ENCODE measurements at places on chromosomes 2 and 18. TPM values are rescaled to one million over a fixed set of nuclear protein-coding genes. Genes with fewer than 3 reads are reported as not detected.
A peak's percentile ranks its signal among the peaks of the same experiment; 100 is the strongest.

DNA sequence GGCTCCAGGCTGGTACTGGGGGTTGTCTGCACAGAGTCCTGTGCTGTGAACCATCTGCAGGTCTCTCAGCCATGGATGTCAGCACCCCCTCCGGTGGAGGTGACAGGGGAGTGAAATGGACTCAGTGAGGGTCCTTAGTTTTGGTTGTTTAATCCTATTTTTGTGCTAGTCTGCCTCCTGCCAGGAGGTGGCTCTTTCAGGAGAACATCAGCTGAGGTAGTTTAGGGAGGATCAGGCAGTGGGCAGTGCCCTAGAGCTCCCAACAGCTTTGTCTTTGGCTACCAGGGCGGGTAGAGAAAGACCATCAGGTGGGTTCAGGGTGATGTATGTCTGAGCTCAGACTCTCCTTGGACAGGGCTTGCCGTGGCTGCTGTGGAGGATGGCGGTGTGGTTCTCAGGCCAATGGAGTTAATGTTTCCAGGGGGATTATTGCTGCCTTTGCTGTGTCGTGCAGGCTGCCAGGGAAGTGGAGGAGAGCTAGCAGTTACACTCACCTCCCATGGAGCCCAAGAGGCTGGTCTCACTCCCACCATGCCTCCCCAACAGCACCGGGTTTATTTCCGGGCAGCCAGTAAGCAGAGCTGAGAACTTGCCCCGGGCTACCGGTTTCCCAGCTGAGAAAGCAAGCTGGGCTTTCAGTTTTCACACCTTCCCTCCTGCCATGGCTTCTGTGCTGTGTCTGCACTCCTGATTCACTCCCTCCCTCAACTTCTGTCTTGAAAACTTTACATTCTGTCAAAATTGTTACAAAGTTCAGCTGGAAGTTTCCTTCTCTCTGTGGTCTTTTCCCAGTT is 563.4 kb downstream of the XIRP2 start:
- H3K36me3 ChIP-seq = no peaks in the 10 kb centered on the region
- no peak for DNase-seq
- H3K27me3 ChIP-seq = no peaks in the 10 kb centered on the region
- H3K27ac ChIP-seq = no peak overlapping the region

RTP5 gene
- total RNA-seq = not detected

- no peak overlapping the region for H3K27ac ChIP-seq
- no peak overlapping the region for H3K4me3 ChIP-seq
- H3K27me3 ChIP-seq = peaks cover 7% of the 10 kb centered on the region
- H3K4me1 ChIP-seq = no peaks in the 10 kb centered on the region
- no peaks in the 10 kb centered on the region for H3K36me3 ChIP-seq
Observed at GRCh38 chr18:59576541-59577385, 120.5 kb downstream of the CCBE1 start.

DNA sequence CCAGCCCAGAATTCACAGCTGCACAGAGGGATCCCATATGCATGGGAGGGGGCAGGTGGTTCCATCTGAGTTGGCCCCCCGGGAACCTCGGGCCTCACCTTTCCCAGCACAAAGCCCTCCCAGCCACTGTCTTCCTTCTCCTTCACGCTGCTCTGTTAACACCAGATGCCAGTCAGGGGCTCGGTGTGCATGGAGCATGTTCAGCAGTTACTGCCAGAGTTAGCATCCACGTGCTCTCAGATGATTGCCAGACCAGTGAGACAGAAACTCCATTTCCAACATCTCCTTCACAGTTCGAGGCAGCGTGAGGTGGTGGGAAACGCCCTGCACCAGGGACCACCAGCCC is 101.0 kb downstream of the PTGR3 start:
- H3K4me3 ChIP-seq = no peak overlapping the region
- no peak for DNase-seq
- no peak overlapping the region for H3K27ac ChIP-seq
- no peaks in the 10 kb centered on the region for H3K27me3 ChIP-seq
- no peaks in the 10 kb centered on the region for H3K36me3 ChIP-seq
- H3K4me1 ChIP-seq = no peaks in the 10 kb centered on the region

PPP3R1 gene
- 25.8 TPM for total RNA-seq

DNA sequence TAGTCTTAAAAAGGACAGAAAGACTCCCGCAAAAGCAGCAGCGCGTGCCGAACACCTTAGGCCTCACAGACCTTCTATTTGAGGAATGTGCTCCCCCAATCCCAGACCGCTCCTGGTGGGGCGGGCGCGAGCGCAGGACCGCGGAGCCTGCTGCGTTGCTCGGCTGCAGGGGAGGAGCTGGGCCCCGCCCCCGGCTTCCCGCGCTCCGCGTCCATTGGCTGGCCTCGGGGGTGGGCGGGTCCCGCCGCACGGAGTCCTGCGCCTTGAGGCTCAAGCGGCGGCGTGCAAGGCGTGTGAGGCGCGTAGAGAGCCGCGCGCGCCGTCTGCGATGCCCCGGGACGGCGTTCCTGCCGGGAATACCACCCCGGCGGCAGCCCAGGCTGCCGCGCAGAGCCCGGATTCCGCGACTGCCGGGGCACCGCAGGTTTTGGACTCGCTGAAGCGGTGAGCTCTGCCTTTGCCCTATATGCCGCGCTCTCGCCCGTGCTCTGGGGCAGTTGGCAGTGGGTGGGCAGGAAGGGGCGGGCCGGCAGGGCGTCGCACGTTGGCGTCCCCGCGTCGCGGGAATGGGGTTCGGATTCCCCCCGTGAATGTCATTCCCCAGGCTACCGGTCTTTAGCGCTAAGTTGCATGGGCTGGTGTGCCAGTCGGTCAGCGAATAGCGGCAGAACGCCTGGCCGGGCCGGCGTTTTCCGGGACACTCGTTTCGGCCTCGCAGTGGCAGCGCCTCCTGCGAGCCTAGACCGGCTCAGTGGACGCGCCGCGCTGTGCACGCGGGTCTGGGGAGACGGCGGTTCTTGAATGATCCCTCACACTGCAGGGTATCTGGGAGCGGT is 49.6 kb upstream of the PAIP2B start:
- no peaks in the 10 kb centered on the region for H3K27me3 ChIP-seq
- H3K27ac ChIP-seq = peak overlapping the region; percentile 75
- no peaks in the 10 kb centered on the region for H3K36me3 ChIP-seq
- peaks cover 8% of the 10 kb centered on the region for H3K4me1 ChIP-seq
- DNase-seq = peak; percentile 17

OSBPL1A gene
- total RNA-seq = 10.0 TPM

DNA sequence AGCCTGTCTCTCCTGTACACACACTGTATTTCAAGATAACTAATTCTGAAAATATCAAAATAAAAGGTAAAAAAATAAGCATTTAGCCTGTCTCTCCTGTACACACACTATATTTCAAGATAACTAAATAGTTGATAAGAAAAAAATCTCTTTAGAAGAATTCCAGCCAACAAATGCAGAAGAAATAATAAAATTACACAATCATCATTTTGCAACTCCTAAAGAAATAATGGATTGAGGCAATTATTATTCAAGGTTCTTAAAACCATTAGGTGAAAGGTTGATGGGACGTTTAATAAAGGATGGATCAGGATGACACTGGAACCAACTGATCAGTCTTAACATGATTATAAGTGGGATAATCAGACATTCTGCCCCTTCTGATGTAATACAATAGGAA is 148.0 kb upstream of the FN1 start:
- DNase-seq = no peak
- H3K27me3 ChIP-seq = no peaks in the 10 kb centered on the region
- no peaks in the 10 kb centered on the region for H3K36me3 ChIP-seq
- no peak overlapping the region for H3K27ac ChIP-seq

DNA sequence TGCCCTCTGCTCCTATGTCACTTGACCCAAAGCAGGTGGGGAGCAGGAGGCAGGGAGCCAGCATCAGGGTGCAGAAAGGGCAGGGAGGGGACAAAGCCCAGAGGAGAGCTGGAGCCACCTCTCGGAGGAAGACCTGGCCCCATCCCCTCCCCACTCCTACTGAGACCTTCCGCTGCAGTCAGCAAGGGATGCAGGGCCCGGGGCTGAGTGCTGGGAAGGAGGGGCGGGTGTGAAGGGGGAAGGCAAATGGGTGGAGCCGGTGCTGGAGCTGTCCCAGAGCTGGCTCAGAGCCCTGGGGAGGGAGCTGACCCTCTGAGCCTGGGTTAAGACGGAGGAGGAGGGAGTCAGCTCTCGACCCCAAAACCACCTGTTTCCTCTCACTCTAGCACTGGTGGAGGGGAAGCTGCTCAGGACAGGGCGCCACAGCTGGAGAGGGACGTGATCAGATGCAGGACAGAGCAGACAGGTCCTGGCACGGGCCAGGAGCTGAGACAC is 33.8 kb downstream of the HS1BP3 start:
- peaks cover 33% of the 10 kb centered on the region for H3K36me3 ChIP-seq
- DNase-seq = no peak
- peak overlapping the region; percentile 91 for H3K27ac ChIP-seq
- peaks cover 54% of the 10 kb centered on the region for H3K4me1 ChIP-seq
- no peaks in the 10 kb centered on the region for H3K27me3 ChIP-seq
- no peak overlapping the region for H3K4me3 ChIP-seq

- H3K27ac ChIP-seq = no peak overlapping the region
- no peak overlapping the region for H3K4me3 ChIP-seq
- H3K4me1 ChIP-seq = no peaks in the 10 kb centered on the region
- no peaks in the 10 kb centered on the region for H3K36me3 ChIP-seq
- DNase-seq = no peak
- H3K27me3 ChIP-seq = no peaks in the 10 kb centered on the region
Observed at GRCh38 chr18:38312532-38312931, 746.9 kb upstream of the CELF4 start.

GRCh38 chr2:128280158-128280871 is 38.4 kb downstream of the HS6ST1 start:
- H3K36me3 ChIP-seq = no peaks in the 10 kb centered on the region
- no peak overlapping the region for H3K4me3 ChIP-seq
- H3K27ac ChIP-seq = peak overlapping the region; percentile 50

UXS1 gene
- 29.9 TPM for total RNA-seq

DNA sequence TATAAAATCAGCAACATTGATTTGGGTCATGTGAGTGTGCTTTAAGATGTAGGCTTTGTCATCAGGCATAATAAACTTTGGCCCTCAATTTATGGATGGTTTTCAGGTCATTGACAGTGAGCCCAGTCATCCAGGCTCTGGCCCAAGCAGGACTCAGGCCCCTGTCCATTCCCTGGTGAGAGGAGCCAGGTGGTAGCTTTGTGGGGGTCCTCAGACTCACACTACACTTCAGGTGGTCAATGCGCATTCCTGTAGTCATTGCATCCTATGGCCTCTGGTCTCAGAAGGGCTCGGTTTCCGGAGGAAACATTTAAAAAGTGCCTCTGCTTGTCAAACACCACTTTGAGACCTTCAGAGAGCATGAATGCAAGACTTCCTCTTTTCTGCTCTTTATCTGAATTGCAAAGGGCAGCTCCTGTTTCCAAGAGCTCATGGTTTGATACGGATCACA is 20.2 kb downstream of the LGALSL start:
- no peak overlapping the region for H3K27ac ChIP-seq
- no peak overlapping the region for H3K4me3 ChIP-seq
- no peaks in the 10 kb centered on the region for H3K27me3 ChIP-seq
- no peak for DNase-seq

- H3K27me3 ChIP-seq = no peaks in the 10 kb centered on the region
- H3K36me3 ChIP-seq = no peaks in the 10 kb centered on the region
- H3K27ac ChIP-seq = peak overlapping the region; percentile 40
- DNase-seq = no peak
- peak overlapping the region; percentile 49 for H3K4me3 ChIP-seq
Observed at GRCh38 chr2:40282428-40282827, 169.5 kb downstream of the SLC8A1 start.
